ENCODE measurements at places on chromosomes 5 and 9. TPM values are rescaled to one million over a fixed set of nuclear protein-coding genes. Genes with fewer than 3 reads are reported as not detected.

N4BP3 gene
- total RNA-seq = 0.89 TPM

PRLR gene
- total RNA-seq = 11.5 TPM

ATP6V0E1 gene
- total RNA-seq = 203 TPM

NUTM2F gene
- total RNA-seq = not detected

PTGS1 gene
- 9.4 TPM for total RNA-seq

SOX30 gene
- not detected for total RNA-seq

PCDHA13 gene
- total RNA-seq = not detected

CTXN3 gene
- not detected for total RNA-seq

RNF183 gene
- not detected for total RNA-seq

STKLD1 gene
- 1.7 TPM for total RNA-seq

PRR16 gene
- total RNA-seq = 34.3 TPM

IFNK gene
- total RNA-seq = not detected

FABP6 gene
- not detected for total RNA-seq

EIF4E1B gene
- total RNA-seq = not detected

Measured in myometrial cell (primary cell).